ENCODE measurements at places on chromosomes 7 and 10.

- no peak for DNase-seq
These were observed 94.3 kb downstream of the ZMIZ1 start for GRCh38 chr10:79162861-79163665.

GRCh38 chr10:29249018-29249417 lies 39.9 kb upstream of the LYZL1 start:
- DNase-seq = no peak

DNA sequence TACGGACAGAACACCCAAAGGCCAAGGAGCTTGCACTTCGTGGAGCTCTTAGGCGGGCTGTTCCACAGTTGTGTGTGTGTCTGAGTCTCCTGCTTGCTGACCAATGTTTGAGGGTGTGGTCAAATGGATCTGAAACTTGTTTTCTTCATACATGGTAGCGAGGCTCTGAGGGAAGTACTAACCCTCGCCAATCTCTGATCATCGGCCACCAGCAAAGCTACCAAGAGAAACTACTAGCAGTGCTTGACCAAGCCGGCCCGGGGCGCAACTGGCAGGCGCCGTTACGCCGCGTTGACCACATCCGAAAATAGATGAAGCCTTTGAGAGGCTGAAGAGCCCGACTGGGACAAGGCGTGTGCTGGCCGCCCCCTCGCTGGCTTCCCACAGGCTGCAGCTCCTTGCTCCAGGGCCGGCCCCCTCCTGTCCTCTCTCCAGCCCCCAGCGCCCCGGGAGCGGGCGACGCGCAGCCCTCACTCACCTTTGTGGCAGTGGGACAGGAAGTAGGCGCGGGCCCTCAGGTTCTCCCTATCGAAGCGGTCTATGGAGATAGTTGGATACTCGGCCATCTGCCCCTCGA lies 384 bp downstream of the DCLRE1C start:
- DNase-seq = no peak

DNA sequence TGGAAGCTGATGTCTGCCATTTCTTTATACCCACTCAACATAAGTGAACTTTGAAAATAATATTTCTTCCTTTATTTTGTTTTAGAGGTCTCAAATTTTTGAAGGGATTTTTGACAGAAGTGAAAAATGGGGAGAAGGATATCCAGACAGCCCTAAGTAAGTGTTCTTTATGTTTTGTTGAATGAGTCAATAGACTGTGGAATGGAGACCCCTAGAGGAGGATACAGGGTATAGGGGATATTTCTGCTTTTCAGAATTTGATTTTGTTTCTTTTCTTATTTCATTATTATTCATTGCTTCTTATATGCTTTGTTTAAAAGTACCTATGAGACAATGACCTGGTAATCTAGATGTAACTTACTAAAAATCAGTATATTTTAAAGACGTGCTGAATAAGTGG lies 34.4 kb downstream of the PLEKHA8 start:
- no peak for DNase-seq

DNA sequence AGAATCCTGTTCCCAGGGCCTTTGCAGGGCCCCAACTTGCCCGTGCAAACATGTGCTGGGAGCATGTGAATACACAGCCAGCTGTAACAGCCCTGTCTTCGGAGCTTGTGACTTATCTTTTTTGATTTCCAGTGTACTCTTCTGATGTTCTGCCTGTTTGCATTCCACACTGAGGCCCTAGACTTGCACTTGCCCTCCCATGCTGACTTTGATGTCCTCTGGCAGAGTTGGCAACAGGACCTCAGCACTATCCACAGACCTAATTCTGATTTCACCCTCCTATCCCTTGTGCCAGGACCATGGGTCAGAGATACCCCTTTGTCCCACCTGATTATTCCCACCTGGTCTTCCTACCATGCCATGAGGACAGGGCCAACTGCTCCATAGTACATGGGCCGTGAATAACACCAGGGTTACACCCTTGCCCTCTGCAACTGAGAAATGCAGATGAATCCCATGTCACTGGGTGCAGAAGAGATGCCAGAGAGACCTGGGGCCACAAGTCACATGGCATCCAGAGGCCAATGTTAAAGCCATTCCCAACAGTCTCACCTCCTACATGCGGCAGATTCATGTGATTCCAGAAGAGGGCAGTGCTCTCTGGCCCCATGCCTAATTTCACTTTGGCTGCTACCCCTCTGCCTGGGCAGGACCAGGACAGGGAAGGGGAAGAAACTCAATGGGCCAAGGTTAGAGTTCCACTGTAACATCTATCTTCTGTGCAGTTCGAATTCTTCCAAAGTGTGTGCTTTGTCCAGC lies 43.0 kb downstream of the SCRN1 start:
- DNase-seq = no peak
